ENCODE measurements at places on chromosomes 6 and 20.

DNA sequence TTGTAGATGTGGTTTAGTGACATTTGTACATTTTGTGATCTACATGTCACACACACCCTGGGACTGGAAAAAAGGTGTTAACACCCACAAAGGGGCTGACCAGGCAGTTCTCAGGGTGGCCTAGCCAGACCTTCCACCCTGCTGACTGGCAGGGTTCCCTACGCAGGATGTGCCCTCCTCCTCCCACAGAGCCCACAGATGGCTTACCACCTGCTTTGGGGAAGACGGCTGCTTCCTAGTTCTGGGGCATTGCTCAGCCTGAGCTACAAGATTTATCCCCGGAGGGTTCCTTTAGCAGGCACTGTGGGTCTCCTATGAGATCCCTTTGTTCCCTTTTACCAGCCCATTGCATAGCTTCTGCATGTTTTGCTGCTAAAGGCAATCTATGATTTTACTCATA lies 35.1 kb downstream of the SNAP25 start:
- DNase-seq = no peak

GRCh38 chr6:1917626-1918371 lies 308.1 kb downstream of the FOXC1 start:
- DNase-seq = no peak

- DNase-seq = no peak
These were observed 359.2 kb upstream of the HSF2 start for GRCh38 chr6:122040261-122040660.

DNA sequence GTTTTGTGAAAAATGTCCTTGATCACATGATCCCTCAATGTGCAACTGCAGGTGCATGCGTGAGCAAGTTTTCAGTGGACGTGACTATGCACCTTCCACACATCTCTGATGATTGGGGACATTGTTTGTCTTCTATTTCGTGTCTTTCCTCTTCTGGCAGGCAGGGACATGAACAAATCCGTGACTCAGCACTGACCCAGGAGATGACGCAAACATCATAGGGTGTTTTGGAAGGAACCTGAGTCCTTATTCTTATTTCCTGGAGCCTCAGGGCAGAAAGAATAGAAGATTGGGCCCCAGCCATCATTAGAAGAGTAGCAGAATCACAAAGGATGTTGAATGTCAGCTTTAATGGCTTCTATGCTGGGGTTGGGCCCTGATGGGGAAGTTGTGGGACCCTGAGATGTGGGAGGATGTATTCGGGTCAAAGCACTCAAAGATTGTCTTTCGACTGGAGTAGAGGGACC lies 11.9 kb upstream of the SIRPD start:
- no peak for DNase-seq

DNA sequence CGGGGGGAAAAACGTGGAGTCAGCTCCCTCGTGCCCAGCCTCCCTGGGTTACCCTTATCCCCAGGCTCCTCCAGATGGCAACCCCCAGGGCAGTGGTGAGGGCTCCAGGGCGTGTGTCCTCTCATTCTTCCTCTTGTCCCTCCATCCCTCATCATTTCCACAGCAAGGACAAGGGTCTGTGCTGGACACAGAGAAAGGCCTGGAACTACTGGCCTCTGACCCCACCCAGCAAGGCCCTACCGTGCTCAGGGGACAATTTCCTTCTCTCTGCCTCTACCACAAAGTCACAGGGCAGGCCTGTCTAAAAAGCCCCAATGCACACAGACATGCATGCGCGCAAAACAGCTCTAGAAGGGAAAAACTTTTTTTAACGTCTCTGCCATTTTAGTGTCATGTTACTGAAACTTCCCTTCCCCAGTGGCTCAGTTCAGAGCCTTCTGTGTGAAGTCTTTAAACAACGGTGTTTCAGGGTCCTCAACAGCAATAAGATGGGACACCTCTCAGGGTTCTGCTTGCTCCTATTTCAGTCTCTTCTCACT lies 1.1 kb upstream of the SLC35B2 start:
- no peak for DNase-seq

DNA sequence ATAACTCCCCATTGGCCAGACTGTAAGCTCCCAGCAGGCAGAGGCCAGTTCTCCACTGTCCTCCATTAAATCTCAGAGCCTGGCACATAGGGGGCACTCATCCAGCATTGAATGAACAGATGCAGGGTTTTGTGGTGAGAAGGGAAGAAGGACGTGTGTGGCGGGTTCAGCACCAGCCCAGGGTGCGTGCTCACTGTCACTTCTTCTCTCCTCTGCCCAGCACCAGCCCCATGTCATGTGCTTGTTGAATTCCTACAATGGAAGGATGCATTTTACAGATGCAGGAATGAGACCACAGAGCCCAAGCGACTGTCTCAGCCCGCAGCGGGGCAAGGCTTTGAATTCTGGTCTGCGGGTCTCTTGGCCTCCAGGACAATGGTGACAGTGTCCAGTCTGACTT lies 149.9 kb downstream of the CEBPB start:
- no peak for DNase-seq

GRCh38 chr20:50070361-50070760 lies 42.6 kb downstream of the UBE2V1 start:
- no peak for DNase-seq

- DNase-seq = no peak
These were observed 69.3 kb upstream of the SUPT3H start for GRCh38 chr6:45447005-45447404.

DNA sequence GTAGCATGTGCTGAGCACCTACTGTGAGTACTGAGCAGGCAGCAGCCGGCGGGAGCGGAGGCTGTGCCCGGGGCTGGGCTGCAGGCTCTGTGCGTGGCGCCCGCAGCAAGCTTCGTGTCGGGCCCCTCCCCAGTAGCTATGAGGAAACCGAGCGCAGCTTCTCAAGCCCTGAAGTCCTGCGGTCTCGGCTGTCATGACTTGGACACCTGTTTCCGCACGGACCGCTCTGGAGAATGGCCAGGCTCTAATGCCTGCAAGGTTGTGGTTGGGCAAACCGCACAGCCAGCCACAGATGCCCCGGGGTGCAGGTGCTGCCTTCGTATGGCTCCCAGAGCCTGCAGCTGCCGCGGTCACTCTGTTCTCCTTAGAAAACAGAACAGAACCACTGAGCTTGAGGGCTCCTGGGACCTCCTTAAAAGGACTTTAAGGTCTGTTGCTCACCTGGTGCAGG lies 33.7 kb downstream of the PYGB start:
- DNase-seq = no peak

DNA sequence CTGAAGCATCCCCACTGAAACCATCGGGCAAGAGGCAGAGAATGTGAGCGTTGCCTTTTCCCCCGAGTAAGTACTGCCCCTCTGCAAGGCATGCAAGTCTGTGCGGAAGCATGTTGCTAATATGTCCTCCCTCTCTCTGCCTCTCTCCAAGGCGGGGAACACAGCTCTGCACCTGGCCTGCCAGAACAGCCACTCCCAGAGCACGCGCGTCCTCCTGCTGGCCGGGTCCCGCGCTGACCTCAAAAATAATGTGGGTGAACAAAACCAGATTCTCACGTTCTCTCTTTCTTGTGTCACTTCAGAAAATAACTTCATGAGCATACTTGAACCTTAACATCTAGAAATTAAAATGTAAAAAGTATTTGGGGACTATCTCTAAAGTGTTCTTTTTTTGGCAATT lies 26.4 kb downstream of the LYRM2 start:
- DNase-seq = no peak

DNA sequence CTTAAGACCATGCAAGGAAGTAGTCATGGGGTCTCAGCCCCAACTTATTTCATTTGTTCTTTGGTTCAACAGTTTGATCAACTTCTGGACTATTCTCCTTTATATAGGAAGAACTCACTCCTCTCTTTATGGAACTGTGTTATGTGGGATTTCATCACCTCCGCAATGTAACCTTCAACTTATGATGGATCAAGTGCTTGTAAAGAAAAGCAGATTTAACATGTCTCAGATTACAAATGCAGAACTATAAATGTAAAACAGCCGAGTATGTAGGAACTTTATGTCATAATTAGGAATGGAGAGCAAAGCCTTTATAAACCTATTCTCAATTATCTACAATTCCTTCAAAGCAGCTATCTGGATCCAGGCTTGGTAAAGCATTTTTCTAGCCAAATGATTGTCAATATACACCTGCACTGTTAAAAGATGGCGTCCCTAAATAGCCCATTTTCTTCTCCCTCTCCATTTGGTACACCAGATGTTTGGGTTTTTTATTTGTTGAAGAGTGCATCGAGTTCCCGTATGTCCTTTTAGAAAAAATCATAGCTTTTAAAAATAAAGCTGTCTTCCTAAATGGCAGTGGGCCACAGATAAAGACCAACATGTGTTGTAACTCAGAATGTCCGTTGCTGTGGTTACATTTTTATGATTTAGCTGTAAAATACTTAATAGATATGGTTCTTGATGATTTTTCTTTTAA lies 985.1 kb upstream of the SLC35B3 start:
- DNase-seq = no peak

- no peak for DNase-seq
These were observed 31.6 kb upstream of the CCN2 start for GRCh38 chr6:131982740-131983259.

- peak; percentile 59 for DNase-seq
These were observed 838 bp downstream of the TNFAIP3 start for GRCh38 chr6:137867685-137868509.

GRCh38 chr6:135937106-135937505 lies 85.6 kb downstream of the PDE7B start:
- no peak for DNase-seq

DNA sequence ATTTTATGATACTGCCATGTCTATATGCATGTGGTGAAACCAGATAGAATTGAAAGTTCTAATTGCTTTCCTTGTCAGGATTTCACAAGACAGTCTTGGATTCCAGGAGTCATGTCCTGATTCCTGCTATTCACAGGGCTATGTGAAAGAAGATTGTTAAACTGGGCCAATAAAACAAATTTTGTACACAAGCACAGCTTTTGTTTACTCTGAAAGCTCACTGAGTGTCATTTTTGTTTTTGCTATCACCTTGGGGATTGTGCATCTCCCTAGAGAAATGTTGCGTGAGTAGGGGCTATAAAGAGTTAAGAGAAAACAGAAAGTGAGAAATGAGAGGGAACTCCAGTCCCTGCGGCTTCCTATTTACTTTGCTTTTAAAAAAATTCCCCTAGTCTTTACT lies 627.5 kb downstream of the PKHD1 start:
- no peak for DNase-seq

GRCh38 chr6:120735641-120736040 lies 598.6 kb downstream of the TBC1D32 start:
- DNase-seq = no peak

- DNase-seq = no peak
These were observed 288.5 kb downstream of the PRL start for GRCh38 chr6:22008248-22008836.

- DNase-seq = no peak
These were observed 19.4 kb downstream of the PFDN4 start for GRCh38 chr20:54227241-54227640.

- DNase-seq = no peak
These were observed 5.5 kb upstream of the TFAP2D start for GRCh38 chr6:50707652-50708300.

- DNase-seq = no peak
These were observed 81.9 kb downstream of the ANKS1A start for GRCh38 chr6:34970957-34971356.

DNA sequence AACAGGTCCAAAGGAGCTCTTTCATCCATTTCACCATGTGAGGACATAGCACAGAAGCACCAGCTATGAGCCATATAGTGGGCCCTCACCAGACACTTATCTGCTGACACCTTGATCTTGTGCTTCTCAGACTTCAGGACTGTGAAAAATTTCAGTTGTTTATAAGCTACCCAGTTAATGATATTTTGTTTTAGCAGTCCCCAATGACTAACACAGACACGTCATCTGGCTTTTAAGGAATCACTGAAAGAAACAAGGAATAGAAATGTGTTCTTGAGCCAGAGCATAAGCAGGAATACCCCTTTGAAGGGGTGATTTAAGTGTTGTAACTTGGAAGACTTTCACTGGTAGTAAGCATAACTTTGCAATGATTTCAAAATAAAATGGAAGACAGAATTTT lies 214.7 kb upstream of the PTCHD4 start:
- DNase-seq = no peak

DNA sequence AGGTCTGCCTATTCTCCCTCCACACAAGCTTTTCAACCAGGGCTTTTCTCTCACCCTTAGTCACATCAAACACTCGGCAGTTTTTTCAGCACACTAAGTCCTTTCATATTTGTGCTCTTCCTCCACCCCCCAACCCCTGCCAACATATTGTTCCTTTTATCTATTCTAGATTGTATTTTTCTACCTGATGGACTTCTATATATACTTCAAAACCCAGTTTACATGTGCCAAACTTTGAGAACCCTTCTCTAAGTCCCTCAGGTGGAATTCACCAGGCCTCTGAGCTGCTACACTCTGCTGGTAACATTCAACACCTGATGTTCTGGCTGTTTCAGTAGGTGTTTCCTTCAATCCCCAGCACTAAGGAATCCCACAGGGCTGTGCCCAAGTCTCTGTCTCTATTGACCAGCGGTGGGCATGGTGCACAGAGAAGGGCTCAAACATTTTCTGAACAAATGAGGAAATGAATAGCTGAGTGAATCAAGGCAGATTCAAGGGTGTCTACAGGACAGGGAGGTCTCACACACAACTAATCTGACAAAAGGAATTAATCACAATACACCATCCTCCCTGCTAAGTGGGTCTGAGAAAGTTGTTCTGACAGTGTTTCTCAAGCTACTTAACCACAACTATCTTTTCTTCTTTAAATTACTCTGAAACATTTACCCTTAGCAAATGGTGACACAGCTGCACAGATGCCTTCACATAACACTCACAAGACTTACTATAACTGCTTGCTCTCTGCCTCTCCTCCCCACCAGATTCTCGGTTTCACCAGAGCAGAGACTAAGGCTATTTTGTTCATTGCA lies 166.5 kb downstream of the TSHZ2 start:
- no peak for DNase-seq

DNA sequence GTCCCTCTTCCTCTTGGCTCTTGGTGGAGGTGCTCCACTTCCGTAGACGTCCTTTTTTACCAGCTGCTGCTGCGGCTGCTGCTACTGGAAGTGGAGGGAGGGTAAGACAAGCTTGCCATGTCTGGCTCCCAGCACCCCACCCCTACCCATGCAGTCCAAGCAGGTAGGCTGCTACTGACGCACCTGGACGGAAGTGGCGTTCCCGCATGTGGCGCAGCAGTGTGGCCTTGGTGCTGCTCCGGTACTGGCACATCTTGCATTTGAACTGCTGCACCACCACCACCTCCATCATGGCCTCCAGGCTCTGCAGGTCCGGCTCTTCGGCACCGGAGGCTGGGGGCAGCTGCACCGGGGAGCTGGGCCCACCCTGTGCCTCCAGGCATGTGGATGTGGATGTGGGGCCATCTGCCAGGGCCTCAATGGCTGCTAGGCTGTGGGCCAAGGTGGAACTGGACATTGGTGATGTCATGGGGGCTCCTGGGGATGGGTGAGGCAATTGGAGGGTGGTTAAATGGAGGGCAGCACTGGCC lies 4.4 kb downstream of the ZNF335 start:
- no peak for DNase-seq

DNA sequence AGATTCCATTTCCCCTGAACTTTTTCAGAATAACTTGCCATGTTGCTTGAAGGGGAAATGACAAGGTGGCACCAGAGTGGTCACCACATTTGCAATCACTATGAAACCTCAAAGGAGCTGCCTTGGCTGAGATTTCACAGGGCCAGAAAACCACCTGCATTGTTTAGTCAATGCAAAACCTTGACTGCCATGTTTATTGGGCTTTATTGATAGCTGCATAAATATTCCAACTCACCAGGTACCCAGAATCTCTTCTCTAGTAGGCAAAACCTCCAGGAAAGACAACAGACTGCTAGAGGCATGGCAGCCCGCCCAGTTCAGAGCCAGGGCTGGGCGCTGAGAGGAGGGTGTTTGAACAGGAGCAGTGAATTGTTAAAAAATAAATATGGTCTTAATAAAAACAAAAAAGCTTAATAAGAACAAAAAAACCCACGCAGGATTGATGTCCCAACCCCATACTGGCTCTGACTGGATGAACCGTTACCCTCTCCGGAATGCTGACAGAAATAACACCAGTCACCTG lies 375.6 kb downstream of the ZFAND3 start:
- no peak for DNase-seq
